Stimulated activated CD4-positive, alpha-beta T cell treated with anti-CD3 and anti-CD28 coated beads, TNF-alpha, amount 100 ng/mL, for 24 hours (primary cell): ENCODE measurements at places on chromosomes 3 and 15.

DNA sequence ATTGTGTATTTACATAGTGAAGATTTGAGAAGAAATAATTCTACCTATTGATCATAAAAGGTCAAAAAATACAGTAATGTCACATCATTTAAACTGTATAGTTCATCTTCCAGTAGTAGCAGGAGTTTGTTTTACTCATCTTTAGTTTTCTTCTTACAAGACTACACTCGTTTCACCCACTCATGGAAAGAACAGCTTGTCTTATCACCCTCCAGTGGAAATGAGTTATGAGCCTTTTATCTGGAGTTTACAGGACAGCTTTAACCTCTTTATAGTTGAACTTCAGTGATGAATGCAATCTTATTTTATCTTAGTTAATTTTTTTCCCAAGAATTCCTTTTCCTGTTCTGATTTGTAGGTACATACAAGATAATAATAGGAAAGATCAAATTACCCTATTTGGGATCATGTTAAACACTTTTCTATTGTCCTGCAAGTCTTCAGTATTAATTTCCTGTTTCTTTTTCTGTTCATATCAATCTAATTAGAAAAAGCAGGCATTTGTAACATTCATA lies 36.8 kb downstream of the RBMS3 start:
- no peak for DNase-seq

- DNase-seq: no peak
These were observed 94.8 kb downstream of the ATP8B4 start for GRCh38 chr15:50024281-50024680.

DNA sequence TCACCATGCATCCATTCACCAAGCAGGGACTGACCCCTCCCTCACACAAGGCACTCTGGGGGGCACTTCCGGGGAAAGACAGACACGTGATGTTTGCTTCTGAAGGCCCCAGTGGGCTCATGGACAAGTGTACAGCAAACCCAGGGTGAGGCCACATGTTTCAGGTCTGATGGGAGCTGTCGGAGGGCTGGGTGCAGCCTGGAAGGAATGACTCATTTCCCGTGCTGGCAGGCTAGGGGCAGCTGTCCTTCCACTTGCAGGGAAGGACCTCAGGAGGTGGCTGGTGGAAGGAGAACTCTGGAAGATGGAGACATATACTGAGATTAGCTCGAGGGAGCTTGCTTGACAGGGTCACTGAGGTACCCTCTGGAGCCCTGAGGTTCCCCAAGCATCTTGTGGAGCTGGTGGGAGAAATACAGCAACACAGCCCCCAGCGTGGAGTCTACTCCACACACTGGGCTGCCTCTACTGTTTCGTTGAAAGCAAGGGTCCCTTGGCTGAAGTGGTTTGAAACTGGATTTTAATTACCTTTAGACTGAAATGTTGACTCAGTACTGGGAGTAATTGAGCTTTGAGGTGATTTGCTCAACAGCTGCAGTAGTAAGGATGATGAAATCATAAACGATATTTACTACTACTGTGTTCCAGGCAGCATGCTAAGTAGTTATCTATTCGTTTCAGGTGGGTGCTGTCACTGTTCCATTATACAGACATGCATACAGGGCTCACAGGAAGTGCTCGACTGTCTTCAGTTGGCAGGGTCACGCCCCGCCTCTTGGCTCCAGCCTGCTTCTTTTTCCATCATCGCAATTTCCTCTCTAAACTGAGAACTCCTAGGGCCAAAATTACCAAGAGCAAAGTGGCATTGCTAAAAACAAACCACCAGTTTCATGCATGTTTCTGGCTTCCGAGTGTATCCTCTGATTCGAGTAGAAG lies 230.4 kb downstream of the ADAMTS17 start:
- no peak for DNase-seq

DNA sequence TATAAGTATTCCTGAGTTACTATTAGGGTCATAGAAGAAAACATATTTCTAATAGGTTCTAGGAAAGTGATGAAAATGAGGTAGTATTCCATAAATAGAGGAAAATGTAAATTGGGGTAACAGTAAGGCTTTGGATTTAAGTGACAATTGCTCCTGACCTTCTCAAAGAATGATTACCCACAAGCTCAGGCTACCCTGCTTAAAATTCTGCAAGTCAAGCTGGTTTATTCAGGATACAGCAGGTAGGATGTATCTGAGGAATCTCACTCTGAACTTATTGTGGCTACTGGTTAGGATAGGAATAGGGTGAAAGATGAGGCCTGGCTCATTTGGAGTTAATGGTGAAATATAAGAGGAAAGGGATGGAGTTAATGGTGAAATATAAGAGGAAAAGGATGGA lies 67.7 kb downstream of the CD200R1L start:
- no peak for DNase-seq

DNA sequence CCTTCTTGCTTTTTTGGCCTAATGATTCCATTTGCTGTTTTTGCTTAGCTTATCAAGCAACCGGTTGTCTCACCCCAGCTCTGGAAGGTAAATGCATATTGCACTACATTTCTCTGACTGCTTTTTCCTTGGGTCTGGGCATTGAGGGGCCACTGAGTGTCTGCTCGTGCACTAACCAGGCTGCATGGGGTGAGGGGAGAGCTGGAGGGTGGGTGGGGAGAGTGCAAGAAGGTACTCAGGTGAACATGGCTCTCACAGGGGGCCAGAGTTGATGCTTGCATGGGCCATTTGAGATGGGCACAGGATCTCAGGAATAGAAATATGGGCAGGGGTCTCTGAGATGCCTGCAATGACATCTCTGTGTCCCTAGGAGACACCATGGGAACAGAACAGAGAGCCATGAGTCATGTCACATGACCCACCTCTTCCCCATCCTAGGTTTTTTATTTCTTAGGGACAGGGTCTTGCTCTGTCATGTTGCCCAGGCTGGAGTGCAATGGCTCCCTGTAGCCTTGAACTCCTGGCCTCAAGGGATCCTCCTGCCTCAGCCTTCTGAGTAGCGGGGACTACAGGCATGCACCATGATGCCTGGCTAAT lies 6.2 kb downstream of the ALPK3 start:
- DNase-seq: no peak

DNA sequence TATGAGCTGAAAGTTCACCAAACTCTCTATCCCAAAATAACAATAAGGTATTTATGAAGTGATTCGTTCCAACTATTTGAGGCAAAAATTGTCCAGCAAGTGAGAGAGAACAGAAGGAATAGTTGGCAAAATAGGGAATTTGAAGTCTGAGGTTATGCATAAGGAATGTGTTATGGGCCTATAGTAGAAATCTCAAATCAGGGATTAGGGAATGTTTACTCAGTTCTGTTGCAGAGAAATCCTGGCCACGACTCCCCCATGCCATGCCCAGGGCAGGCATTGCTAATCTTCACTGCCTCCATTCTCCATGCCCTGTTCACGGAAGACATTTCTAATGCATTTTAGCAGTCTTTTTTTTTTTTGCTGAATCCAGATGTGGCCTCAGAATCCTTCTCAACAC lies 58.6 kb downstream of the FLNB start:
- DNase-seq: no peak

GRCh38 chr3:178181784-178182183 lies 354.5 kb upstream of the KCNMB2 start:
- no peak for DNase-seq

DNA sequence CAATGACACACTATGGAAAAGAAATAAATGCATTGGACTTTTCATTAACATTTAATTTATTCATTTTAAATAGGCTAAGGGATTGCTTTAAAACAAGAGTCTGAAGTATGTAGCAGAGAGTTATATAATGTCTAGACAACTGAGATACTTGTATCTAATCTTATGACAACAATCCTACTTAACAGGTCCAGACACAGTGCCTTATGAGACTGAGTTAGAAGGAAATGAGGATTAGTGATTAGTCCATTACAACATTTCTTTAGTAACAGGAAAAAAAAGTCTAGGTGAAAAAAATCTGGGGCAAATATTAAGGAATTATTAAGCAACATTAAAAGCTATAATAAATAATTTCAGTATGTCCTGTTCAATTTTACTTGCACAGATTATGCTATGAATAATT lies 140.6 kb downstream of the MEIS2 start:
- DNase-seq: no peak

GRCh38 chr15:39666677-39667076 lies 85.8 kb downstream of the THBS1 start:
- no peak for DNase-seq

DNA sequence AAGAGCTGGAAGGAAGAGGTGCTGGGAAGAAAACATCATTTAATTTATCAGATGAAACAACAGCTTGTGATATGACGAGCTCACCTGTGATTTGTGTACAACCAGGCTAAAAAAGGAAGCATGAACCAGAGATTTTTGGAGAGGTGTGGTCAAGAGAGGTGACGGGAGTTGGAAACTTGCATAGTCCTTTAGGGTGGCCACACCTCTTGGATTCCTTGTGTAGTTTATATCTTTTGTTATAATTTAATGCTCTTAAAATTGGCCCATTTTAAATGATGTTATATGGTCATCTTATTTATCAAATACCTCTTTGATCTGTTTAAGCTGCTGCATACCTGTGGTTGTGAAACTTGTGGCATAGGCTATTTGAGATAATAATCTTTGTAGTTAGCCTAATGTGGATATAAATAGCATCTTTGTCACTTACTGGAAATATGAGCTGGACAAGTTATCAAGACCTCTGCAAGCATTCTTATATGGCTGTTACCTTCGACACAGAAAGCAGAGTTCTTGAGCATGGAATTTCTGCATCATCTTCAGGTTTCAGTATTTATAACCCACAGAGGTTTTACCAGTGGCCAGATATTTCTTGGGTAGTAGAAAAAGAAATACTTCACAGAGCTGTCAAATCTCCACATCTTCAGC lies 49.1 kb downstream of the IL1RAP start:
- DNase-seq: no peak

DNA sequence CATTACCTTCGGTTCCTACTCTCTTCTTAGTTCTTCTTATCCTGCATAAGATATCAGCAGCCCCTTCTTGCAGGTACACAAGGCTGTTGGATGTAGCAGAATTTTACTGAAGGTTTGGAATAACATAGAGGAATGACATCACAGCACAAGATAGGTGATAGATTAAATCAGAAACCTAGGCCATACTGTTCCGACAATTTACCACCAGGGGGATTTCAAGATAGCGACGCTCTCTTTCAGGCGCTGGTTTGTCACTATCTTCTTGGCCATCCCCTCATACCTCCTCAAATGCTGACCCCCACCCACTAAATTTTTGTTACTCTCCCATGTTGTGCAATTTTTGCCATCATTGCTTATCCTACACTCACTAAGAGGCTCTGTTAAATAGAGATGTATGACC lies 3.5 kb downstream of the SIDT1 start:
- DNase-seq: no peak

DNA sequence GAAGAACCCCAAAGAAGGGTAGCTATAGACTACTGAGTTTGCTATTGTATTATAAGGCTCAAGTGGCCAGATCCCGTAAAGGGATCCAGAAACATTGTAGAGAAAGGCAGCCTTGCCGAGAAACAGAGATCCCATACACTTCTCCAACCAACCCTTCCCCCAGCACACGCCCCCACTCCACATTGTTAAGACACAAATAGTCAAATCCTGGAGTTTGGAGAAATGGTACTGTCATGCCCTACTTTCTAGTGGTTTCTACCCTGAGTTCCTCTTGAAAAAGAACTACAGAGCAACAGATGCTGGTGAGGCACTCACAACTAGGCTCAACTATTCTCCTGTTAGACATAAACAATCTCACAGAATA lies 33.2 kb downstream of the B4GALT4 start:
- DNase-seq: no peak

GRCh38 chr3:153210660-153211059 lies 48.6 kb downstream of the RAP2B start:
- no peak for DNase-seq

DNA sequence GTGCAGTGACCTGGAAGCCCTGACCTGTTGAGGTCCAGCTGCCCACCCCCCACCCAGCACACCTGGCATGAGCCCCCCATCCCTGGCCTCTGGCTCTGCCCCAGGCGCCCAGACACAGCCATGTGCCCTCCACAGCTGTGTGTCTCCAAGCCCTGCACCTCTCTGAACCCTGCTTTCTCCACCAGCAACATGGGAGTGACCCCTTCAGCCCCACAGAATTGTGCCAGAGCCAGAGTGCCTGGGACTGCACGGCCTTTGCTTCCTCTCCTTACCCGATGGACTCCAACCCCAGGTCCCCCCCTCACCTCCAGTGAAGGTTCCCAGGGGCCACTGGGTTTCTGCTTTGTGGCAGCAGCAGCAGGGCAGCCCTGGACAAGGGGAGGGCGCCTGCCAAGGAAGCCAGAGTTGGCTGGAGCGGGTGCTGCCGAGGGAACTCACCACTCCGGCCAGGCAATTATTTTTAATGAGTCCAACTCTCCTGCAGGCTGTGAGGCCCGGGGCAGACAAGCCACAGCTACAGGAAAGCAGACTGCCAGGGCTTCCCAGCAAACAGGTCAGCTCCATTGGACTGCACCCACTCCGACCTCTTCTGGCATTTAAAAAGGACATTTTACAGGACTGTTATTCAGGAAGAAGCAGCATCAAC lies 24.1 kb downstream of the PRR20G start:
- DNase-seq: no peak

DNA sequence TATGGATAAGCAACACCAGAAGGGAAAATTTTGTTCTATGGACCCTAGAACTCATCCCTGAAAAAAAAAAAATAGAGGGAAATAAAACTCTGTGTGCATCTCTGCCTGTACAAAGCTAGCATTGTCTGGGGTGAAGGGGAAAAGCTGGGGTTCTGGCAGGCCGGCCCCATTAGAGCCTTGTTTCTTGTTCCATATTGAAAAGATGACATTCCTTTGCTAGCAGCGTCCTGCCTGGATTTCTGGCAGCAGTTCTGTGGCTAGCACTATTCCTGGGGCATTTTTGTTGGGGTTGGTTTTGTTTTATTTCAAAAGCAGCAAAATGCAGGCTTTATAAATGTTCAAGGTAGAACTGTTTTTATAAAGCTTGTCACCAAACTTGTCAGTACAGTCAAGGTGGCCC lies 45.2 kb downstream of the RARB start:
- DNase-seq: no peak

DNA sequence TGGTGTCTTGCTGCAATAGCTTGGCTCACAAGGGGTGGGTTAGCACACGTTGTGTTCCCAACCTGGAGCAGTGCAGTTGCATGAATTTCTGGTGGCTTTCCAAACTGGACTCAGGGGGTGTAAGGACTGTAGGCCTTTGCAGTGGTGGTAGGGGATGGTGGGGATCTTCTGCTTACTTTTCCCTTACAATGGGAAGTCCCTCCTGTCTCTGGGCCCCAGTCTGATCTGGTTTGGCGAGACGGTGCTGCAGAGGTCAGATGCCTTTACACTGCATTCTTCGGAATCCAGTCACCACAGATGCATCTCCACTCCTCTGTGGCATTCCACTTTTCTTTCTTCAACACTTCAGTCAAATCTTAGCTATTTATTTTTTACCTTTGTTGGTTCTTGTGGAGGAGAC lies 132.1 kb downstream of the DOCK3 start:
- no peak for DNase-seq

- no peak for DNase-seq
These were observed 524 bp upstream of the TOPBP1 start for GRCh38 chr3:133662278-133662651.

GRCh38 chr15:71585159-71585558 lies 225.2 kb upstream of the NR2E3 start:
- no peak for DNase-seq

GRCh38 chr3:153602801-153603200 lies 440.8 kb downstream of the RAP2B start:
- DNase-seq: no peak

GRCh38 chr3:35263477-35263876 lies 375.8 kb upstream of the ARPP21 start:
- DNase-seq: no peak

GRCh38 chr3:183802989-183803388 lies 22.4 kb downstream of the MAP6D1 start:
- DNase-seq: no peak

GRCh38 chr3:136070334-136070733 lies 104.8 kb downstream of the PPP2R3A start:
- no peak for DNase-seq
